ENCODE measurements at places on chromosomes 5 and 9.

- DNase-seq, result no peak
These were observed 85.3 kb downstream of the FAM114A2 start for GRCh38 chr5:153953411-153953810.

DNA sequence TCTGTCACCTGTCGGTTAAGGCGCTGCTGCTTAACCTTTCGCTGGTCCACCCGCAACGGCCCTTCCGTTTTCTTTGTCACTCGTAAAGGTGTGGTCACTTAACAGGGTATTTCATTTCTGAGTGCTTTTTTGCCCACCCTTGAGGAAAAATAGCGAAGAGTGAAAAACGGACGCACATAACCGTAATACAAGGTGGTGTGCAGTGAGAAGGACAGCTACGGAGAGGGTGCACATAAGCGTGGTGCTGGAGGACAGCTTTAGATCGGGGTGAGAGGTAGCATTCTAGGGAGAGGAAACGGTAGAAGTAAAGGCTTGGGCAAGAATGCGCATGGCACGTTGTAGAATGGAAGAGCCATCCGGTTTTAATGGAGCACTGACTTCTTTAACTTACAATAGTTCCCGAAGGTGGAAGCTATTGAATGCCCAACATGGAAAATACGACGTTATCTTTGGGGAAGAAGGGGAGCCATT is 761 bp downstream of the CCT5 start:
- peak; percentile 41 for DNase-seq

- DNase-seq, result no peak
These were observed 3.3 kb downstream of the NR6A1 start for GRCh38 chr9:124767821-124768220.

DNA sequence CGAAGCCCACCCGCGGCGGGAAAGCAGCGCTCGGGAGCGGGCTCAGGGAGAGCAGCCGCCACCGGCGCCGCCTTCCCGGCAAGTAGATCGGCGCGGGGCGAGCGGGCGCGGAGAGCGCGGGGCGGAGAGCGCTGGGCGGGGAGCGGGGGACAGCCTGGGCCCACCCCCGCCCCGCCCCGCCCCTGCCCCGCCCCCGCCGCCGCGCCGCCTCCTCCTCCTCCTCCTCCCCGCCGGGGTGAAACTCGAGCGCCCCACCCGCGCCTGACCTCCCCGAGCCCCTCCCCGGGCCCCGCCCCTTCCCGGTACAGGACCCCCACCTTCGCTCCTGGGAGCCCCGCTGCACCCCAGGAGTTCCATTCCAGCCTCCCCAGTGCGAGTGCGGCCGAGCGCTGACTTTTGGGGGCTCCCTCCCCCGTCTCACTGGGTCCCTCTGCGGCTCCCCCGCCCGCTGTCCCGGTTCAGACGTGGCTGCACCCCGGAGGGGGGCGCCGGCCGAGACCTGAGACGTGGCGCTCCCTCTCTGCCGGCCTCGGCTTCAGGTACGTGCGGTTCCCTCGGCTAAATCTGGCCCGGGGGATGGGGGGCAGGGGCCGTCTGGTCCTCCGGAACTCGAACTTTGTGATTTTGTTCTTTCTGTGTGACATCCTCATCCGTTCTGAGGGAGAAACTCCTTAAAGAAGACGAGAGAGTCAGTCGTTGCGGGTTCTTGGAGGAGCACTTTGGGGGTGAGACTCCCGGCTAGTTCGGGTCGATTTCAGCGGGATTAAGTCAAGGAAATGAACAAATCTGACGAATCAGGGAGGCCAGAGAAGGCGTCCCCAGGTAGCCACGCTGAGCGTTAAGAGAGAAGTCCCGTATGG is at the start of gene SEMA5A:
Gene SEMA5A (minus strand): TSS at position 84 of the 860 bp plus-strand sequence. CDS start 166,129 bp downstream, outside the sequence.
- peak; percentile 36 for DNase-seq

- no peak for DNase-seq
These were observed 291.8 kb downstream of the AOPEP start for GRCh38 chr9:95018099-95018936.

All from CD4-positive, alpha-beta T cell treated with Interleukin-17A for 1 hour (primary cell).